ENCODE measurements at places on chromosomes 7 and 10. TPM values are rescaled to one million over a fixed set of nuclear protein-coding genes. Genes with fewer than 3 reads are reported as not detected.
A peak's percentile ranks its signal among the peaks of the same experiment; 100 is the strongest.

GRCh38 chr7:149195180-149196150 is at the start of gene ZNF282:
ZNF282 (plus strand) TSS chr7:149195546; CDS start chr7:149195590, 44 bp downstream.
- H3K4me3 ChIP-seq: peak within 1 kb of the TSS; percentile 86
- H3K4me1 ChIP-seq: peaks cover 32% of the 10 kb centered on the region
- H3K27me3 ChIP-seq: no peaks in the 10 kb centered on the region
- H3K36me3 ChIP-seq: peaks cover 10% of the 10 kb centered on the region
- peak within 1 kb of the TSS; percentile 79 for H3K27ac ChIP-seq

DNA sequence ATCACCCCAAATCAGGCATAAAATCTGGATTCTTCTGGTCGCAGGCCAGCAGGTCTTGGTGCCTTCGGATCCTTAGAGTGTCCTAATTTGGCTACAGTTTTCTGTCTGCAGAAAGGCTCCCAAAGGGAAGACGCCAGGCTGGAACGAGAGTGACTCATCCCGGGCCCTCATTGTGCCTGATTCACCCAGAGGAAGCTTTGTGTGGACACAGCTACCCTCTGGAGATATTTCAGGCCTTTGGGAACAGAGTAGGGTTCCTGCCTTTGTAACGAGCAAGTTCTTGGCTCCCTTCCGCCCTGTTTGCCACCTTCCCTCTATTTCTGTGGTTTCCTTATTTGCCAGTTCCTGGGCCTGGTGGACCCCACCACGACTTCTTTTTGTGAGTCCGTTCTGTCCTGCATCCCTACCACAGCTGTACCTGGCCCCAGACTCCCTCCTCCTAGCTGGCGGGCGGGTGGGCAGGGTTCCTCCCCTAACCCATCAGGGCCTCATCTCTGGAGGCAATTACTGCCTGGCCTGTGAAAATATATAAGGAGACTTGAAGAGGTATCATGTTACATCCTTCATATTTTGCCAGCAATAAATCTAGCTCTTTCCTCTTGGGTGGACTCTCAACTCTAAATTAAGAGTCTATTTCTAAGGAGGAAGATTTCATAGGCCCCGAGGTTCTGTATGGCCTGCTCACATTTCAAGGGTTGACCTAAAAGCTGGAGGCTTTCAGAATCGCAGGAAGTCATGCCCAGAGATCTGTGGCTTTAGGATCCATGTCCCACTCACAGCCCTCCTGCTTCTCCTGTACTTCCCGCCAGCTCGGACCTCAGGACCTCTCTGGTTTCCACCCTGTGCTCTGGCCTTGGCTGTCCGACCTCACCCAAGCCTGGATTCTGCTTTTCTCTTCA is 219.2 kb upstream of the ZNF32 start:
- H3K27ac ChIP-seq: peak overlapping the region; percentile 31
- peaks cover 32% of the 10 kb centered on the region for H3K4me1 ChIP-seq
- H3K4me3 ChIP-seq: no peak overlapping the region
- peak; percentile 82 for DNase-seq
- no peaks in the 10 kb centered on the region for H3K36me3 ChIP-seq
- H3K27me3 ChIP-seq: peaks cover 5% of the 10 kb centered on the region

Gene NYAP1
- 2.6 TPM for total RNA-seq

Gene BNIP3
- total RNA-seq: 141 TPM

Gene CLCN1
- total RNA-seq: not detected

- no peaks in the 10 kb centered on the region for H3K4me1 ChIP-seq
- peak; percentile 26 for DNase-seq
- H3K36me3 ChIP-seq: no peaks in the 10 kb centered on the region
- no peaks in the 10 kb centered on the region for H3K27me3 ChIP-seq
- no peak overlapping the region for H3K4me3 ChIP-seq
Observed at GRCh38 chr10:70302292-70302691, 18.5 kb upstream of the NPFFR1 start.

- no peak overlapping the region for H3K4me3 ChIP-seq
- DNase-seq: no peak
- no peak overlapping the region for H3K27ac ChIP-seq
- no peaks in the 10 kb centered on the region for H3K27me3 ChIP-seq
Observed at GRCh38 chr7:25569765-25570164, 341.5 kb upstream of the NPVF start.

- no peak for DNase-seq
- H3K4me3 ChIP-seq: no peak overlapping the region
- H3K36me3 ChIP-seq: no peaks in the 10 kb centered on the region
- H3K27me3 ChIP-seq: no peaks in the 10 kb centered on the region
Observed at GRCh38 chr10:132910901-132911785, 31.2 kb downstream of the CFAP46 start.

GRCh38 chr7:3300221-3300650 is 816 bp upstream of the SDK1 start:
- H3K4me1 ChIP-seq: peaks cover 10% of the 10 kb centered on the region
- H3K4me3 ChIP-seq: peak overlapping the region; percentile 56
- DNase-seq: peak; percentile 26
- no peak overlapping the region for H3K27ac ChIP-seq
- H3K27me3 ChIP-seq: peaks cover 15% of the 10 kb centered on the region

DNA sequence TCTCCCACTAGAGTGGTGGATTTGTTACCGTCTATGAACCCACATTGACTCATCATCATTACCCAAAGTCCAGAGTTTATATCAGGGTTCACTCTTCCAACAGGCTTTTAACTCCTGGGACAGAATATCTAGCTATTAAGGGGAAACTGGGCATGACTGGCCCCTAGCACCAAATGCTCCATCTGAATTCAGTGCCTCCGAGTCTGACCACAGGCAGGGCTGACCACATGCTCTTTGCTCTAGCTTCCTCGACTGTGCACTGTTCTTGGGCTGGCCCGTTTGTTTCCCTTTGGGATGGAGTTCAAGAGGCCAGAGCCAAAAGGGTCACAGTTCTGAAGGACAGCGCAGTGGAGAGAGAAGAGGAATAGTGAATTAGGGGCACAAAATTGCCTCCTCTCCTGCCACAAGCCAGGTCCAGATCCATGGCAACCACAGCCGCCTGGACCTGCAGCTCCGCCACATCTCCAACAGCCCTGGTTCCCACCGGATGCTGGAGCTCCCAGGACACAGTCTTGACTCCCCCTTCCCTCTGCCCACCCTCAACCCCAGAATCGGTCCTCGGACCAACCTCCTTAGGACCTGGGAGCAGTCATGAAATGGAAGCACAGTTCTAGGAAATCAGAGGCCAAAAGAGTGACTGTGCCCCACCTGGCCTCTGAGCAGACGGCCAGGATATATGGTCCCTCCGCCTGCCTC is 16.2 kb downstream of the CAMK2G start:
- no peak overlapping the region for H3K27ac ChIP-seq
- H3K36me3 ChIP-seq: no peaks in the 10 kb centered on the region
- no peak for DNase-seq
- H3K4me3 ChIP-seq: no peak overlapping the region
- peaks cover 30% of the 10 kb centered on the region for H3K4me1 ChIP-seq
- H3K27me3 ChIP-seq: no peaks in the 10 kb centered on the region

- peaks cover 20% of the 10 kb centered on the region for H3K36me3 ChIP-seq
- H3K27me3 ChIP-seq: no peaks in the 10 kb centered on the region
- H3K4me3 ChIP-seq: no peak overlapping the region
Observed at GRCh38 chr7:151490456-151491105, 29.1 kb downstream of the RHEB start.

- no peaks in the 10 kb centered on the region for H3K36me3 ChIP-seq
- H3K4me1 ChIP-seq: no peaks in the 10 kb centered on the region
- H3K27me3 ChIP-seq: no peaks in the 10 kb centered on the region
Observed at GRCh38 chr10:130787243-130787642, 524.3 kb downstream of the TCERG1L start.

- H3K36me3 ChIP-seq: no peaks in the 10 kb centered on the region
- DNase-seq: no peak
- peaks cover 21% of the 10 kb centered on the region for H3K4me1 ChIP-seq
- no peak overlapping the region for H3K27ac ChIP-seq
- no peak overlapping the region for H3K4me3 ChIP-seq
Observed at GRCh38 chr7:117118579-117119180, 165.4 kb downstream of the ST7 start.

- no peak overlapping the region for H3K4me3 ChIP-seq
- H3K4me1 ChIP-seq: peaks cover 4% of the 10 kb centered on the region
- DNase-seq: no peak
- H3K27me3 ChIP-seq: no peaks in the 10 kb centered on the region
Observed at GRCh38 chr7:28671526-28671925, 259.2 kb downstream of the CREB5 start.

Gene OPN1SW
- not detected for total RNA-seq

GRCh38 chr7:22377703-22378102 is 20.7 kb upstream of the RAPGEF5 start:
- DNase-seq: no peak
- no peak overlapping the region for H3K4me3 ChIP-seq
- H3K27ac ChIP-seq: no peak overlapping the region
- peaks cover 2% of the 10 kb centered on the region for H3K27me3 ChIP-seq
- H3K36me3 ChIP-seq: no peaks in the 10 kb centered on the region
- H3K4me1 ChIP-seq: no peaks in the 10 kb centered on the region

Gene AGAP9
- total RNA-seq: 6.5 TPM

DNA sequence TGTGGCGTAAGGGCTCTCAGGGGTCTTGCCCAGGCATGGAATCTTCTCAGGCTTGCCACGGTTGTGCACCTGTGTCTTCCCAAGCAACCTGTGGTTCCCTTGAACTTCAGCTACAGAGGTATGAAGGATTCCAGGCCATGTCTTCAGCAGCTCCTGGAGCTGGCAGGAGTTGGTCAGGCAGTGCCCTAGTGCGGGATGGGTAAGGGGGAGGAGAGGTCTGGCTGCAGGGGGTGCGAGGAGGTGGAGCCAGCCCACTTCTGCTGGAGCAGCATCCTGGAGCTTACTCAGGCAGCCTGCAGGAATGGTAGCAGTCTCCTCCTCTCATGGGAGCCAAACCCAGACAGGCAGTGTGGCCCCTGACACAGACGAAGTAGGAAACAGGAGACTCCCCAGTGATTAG is 3.8 kb upstream of the TRIL start:
- no peaks in the 10 kb centered on the region for H3K36me3 ChIP-seq
- H3K4me3 ChIP-seq: no peak overlapping the region
- peaks cover 15% of the 10 kb centered on the region for H3K27me3 ChIP-seq
- no peak overlapping the region for H3K27ac ChIP-seq

- H3K27ac ChIP-seq: no peak overlapping the region
- no peak for DNase-seq
- H3K27me3 ChIP-seq: no peaks in the 10 kb centered on the region
- H3K4me3 ChIP-seq: no peak overlapping the region
- no peaks in the 10 kb centered on the region for H3K4me1 ChIP-seq
Observed at GRCh38 chr10:81838950-81839349, 36.0 kb upstream of the NRG3 start.

DNA sequence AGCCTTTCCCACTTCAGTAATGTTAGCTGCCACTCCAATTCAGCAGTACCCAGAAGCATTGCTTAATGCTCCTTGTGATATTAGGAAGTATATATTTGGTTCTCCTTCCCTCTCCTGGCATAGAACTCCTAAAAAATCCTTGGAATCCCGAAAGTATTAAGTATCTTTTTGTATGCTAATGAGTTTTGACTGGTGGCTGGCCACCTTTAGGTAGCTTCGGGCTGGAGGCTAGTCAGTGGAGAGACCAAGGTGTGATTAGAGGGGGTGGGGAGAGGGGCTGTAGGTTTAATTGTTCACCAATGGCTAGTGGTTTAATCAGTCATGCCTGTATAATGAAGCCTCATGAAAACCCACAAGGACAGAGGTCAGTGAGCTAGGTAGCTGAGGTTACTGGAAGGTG is 12.2 kb downstream of the COMTD1 start:
- no peaks in the 10 kb centered on the region for H3K27me3 ChIP-seq
- no peak for DNase-seq
- peaks cover 37% of the 10 kb centered on the region for H3K4me1 ChIP-seq
- no peak overlapping the region for H3K27ac ChIP-seq
- peaks cover 62% of the 10 kb centered on the region for H3K36me3 ChIP-seq
- H3K4me3 ChIP-seq: no peak overlapping the region

GRCh38 chr7:148581624-148582023 is 8.9 kb upstream of the C7orf33 start:
- no peaks in the 10 kb centered on the region for H3K27me3 ChIP-seq
- H3K27ac ChIP-seq: no peak overlapping the region
- no peaks in the 10 kb centered on the region for H3K36me3 ChIP-seq
- no peak overlapping the region for H3K4me3 ChIP-seq
- DNase-seq: no peak
- no peaks in the 10 kb centered on the region for H3K4me1 ChIP-seq

GRCh38 chr10:125773687-125774543 is 1.7 kb downstream of the MMP21 start:
- H3K4me1 ChIP-seq: no peaks in the 10 kb centered on the region
- H3K36me3 ChIP-seq: no peaks in the 10 kb centered on the region
- H3K27me3 ChIP-seq: no peaks in the 10 kb centered on the region
- DNase-seq: no peak
- no peak overlapping the region for H3K4me3 ChIP-seq

Gene ZNF107
- total RNA-seq: 5.7 TPM

DNA sequence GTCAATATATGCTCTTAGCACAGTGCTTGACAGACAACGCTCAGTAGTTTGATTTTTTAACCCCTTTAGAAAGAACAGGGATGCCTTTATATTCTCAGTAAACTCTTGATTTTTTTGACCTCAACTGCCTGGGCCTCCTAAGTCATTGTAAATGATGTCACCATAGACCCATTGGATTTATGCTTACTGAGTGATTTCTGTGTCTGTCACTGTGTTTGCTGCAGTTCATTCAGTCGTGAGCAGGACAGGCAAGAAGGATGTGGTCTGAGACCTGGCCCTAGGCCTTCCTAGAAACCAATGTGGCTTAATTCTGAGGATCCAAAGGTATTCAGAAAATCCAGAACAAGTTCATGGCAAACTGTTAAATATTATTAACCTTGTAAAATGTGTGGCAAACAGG is 868.1 kb downstream of the XPNPEP1 start:
- DNase-seq: no peak
- no peak overlapping the region for H3K27ac ChIP-seq
- no peaks in the 10 kb centered on the region for H3K27me3 ChIP-seq
- no peak overlapping the region for H3K4me3 ChIP-seq
- no peaks in the 10 kb centered on the region for H3K36me3 ChIP-seq

GRCh38 chr7:44408596-44408995 is 81.9 kb downstream of the NUDCD3 start:
- H3K36me3 ChIP-seq: peaks cover 11% of the 10 kb centered on the region
- H3K27me3 ChIP-seq: no peaks in the 10 kb centered on the region
- no peak overlapping the region for H3K27ac ChIP-seq
- DNase-seq: no peak
- H3K4me1 ChIP-seq: peaks cover 3% of the 10 kb centered on the region

- H3K27me3 ChIP-seq: no peaks in the 10 kb centered on the region
- no peak for DNase-seq
- no peaks in the 10 kb centered on the region for H3K36me3 ChIP-seq
- H3K4me1 ChIP-seq: no peaks in the 10 kb centered on the region
- no peak overlapping the region for H3K4me3 ChIP-seq
Observed at GRCh38 chr10:118151461-118151860, 104.7 kb upstream of the RAB11FIP2 start.

DNA sequence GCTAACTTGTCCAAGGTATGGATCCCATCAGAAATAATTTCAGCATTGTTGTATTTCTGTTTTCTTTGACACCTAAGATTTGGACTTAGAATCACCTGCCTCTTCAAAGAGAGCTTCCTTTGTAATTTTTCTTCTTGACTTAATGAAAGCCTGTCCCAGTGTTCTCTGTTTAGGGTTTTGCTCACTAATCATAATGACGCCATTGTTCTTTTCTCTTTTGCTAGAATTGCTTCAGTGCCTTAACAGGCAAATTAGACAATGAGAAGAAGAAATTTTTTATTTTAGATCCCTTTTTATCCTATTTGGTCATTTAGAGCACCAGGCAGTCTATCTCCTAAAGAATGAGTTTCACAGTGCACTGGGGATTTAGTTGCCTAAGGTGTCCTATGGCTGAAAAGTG is 128.5 kb downstream of the SND1 start:
- no peaks in the 10 kb centered on the region for H3K36me3 ChIP-seq
- H3K4me3 ChIP-seq: no peak overlapping the region
- no peak overlapping the region for H3K27ac ChIP-seq
- H3K4me1 ChIP-seq: peaks cover 23% of the 10 kb centered on the region
- no peaks in the 10 kb centered on the region for H3K27me3 ChIP-seq

Gene ZNF804B
- not detected for total RNA-seq

Gene CYP3A4
- not detected for total RNA-seq

Measured in astrocyte (in vitro differentiated cells and primary cell).